Heart right ventricle (tissue), 16 donors: ENCODE measurements at places on chromosomes 6 and 20. TPM values are rescaled to one million over a fixed set of nuclear protein-coding genes. Genes with fewer than 3 reads are reported as not detected.

- no peak overlapping the region for H3K4me3 ChIP-seq
- H3K27ac ChIP-seq, result no peak overlapping the region
- H3K36me3 ChIP-seq, result no peaks in the 10 kb centered on the region
- no peak for DNase-seq
- no peaks in the 10 kb centered on the region for H3K4me1 ChIP-seq
Measured at GRCh38 chr6:79861023-79861422, 86.3 kb downstream of the ELOVL4 start.

The SPINT3 gene
- total RNA-seq, result not detected

DNA sequence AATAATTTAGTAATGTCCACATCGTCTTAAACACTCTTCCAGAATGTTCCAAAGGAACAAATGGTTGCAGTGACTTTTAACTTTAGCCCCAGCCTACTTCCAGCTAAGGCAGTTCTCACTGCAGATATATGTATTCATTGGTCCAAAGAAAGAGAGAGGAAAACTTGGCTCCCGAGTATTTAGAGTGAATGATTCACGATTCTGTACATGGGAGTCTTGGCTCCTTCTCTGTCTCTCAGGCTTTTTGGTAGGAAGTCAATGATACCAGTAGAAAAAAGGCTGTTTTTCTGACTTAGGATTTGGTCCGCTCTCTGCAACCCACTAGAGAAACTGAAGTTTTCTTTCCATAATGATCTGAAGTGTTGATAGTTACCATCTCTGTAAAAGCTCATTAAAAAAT, 38.6 kb downstream of the E2F3 start:
- no peak overlapping the region for H3K27ac ChIP-seq
- DNase-seq, result no peak
- H3K36me3 ChIP-seq, result no peaks in the 10 kb centered on the region
- H3K27me3 ChIP-seq, result no peaks in the 10 kb centered on the region
- peaks cover 16% of the 10 kb centered on the region for H3K4me1 ChIP-seq

DNA sequence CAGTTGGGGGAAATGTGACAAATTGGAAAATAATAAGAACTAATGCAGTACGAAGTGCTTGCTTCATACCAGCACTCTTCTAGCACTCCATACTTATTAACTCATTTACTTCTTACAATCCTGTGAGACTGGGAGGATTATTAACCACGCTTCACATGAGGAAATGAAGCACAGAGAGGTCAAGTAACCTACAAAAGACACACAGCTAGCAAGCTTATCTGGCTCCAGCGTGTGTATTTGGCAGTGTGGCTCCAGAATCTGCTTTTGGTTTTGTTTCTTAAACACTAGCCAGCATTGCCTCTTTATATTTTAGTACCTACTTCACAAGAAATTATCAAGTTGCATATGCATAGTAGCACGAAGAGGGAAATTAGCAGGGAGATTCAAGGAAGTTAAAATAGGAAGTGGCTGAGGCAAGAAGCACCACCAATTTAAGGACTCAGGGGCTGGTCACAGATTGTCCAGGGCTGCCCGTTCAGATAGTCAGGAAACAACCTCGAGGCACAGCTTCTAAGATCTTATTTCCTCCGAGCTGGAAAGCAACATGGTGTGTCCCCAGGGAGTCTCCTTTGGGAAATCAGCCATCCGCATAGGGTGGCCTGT, 302.7 kb upstream of the PRDM1 start:
- H3K4me1 ChIP-seq, result no peaks in the 10 kb centered on the region
- no peak overlapping the region for H3K27ac ChIP-seq

DNA sequence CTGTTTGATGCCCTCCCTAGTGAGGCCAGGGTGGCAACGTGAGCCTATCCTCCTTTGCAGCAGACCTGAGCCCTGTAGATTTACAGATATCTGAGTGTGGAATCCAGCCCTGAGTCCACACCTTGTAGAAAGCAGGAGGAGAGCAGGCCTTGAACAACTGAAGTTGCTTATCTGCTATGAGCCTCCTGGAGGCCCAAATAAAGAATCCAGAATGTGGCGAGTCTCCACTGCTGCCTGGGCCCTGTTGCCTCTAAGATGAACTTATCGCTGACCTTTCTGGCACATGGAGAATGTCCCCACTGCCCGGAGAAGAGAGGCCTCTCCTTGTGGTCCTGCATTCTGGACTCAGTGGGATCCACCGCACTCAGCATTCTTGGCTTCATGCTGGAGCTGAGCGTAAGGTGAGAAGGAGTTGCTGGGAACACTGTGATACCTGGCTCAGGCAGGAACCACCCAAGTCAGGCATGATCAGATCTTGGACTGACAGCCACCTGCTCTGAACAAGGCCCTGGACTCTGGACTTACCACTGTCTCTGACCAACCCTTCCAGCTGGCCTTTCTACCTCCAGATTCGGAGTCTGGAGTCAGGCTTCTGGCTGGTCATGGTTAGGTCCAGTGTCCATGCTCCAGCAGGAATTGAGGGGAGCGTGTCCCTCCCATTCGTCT, 5.8 kb upstream of the MANBAL start:
- peaks cover 6% of the 10 kb centered on the region for H3K27me3 ChIP-seq
- no peak overlapping the region for H3K27ac ChIP-seq
- H3K36me3 ChIP-seq, result no peaks in the 10 kb centered on the region
- peaks cover under 1% of the 10 kb centered on the region for H3K4me1 ChIP-seq
- H3K4me3 ChIP-seq, result no peak overlapping the region

DNA sequence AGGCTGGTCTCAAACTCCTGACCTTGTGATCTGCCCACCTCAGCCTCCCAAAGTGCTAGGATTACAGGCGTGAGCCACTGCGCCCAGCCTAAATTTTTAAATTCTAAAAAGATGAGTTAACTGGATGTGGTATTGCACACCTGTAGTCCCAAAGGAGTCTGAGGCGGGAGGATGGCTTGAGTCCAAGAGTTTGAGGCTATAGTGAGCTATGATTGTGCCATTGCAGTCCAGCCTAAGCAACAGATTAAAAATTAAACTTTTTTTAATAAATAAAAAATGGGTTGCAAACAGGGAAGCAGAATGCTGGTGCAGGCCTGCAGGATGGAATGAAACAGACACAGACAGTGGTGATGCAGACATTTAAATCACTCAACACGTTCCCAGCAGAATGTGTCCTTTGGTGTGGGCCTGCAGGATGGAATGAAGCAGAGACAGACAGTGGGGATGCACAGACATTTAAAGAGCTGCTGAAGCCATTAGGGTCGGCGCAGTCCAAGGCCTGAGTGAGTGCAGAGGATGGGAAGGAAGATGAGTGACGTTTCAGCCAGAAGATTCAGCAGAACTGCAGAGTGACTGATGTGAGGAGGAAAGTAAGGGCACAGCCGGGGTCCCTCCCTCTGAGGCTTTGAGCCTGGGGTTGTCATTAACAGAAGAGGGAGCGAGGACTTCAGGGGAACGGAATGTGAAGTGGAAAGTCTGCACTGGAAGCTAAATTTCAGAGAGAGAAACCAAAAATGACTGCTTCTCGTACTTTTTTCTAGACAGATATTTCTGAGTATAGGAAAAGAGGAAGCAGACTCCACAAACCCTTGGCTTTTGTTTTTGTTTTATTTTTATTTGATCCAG, 117.5 kb downstream of the RIN2 start:
- H3K4me1 ChIP-seq, result peaks cover 31% of the 10 kb centered on the region
- no peaks in the 10 kb centered on the region for H3K27me3 ChIP-seq
- peaks cover 32% of the 10 kb centered on the region for H3K36me3 ChIP-seq
- no peak overlapping the region for H3K4me3 ChIP-seq

GRCh38 chr6:1724616-1725015, 114.9 kb downstream of the FOXC1 start:
- DNase-seq, result peak; percentile 64
- H3K27ac ChIP-seq, result peak overlapping the region; percentile 39
- H3K27me3 ChIP-seq, result no peaks in the 10 kb centered on the region
- no peak overlapping the region for H3K4me3 ChIP-seq

The NR2E1 gene
- total RNA-seq, result not detected

GRCh38 chr6:152146385-152146784, 338.9 kb downstream of the ESR1 start:
- no peak overlapping the region for H3K4me3 ChIP-seq
- H3K27ac ChIP-seq, result peak overlapping the region; percentile 6
- H3K27me3 ChIP-seq, result no peaks in the 10 kb centered on the region
- H3K36me3 ChIP-seq, result peaks cover 100% of the 10 kb centered on the region
- peaks cover 10% of the 10 kb centered on the region for H3K4me1 ChIP-seq

DNA sequence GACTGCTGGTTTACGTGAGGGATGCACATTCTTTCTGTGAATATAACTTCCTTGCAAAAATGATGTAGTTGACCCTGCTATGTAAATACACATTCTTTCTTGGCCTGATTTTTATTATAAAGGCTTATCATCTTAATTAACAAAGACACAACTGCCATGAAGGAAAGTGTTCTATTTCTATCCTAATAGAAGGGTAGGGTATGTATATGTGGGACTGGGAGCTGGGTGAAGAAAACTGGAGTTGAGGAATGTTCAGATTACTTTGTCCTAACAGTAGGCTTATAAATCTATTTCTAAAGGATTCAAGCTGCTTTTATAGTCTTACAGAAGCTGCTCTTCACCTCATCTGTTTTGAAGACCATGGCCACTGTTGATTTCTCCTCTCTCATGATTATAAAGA, 76.5 kb upstream of the RGS17 start:
- H3K4me1 ChIP-seq, result no peaks in the 10 kb centered on the region
- no peak overlapping the region for H3K4me3 ChIP-seq
- no peaks in the 10 kb centered on the region for H3K36me3 ChIP-seq
- H3K27me3 ChIP-seq, result no peaks in the 10 kb centered on the region
- no peak overlapping the region for H3K27ac ChIP-seq

DNA sequence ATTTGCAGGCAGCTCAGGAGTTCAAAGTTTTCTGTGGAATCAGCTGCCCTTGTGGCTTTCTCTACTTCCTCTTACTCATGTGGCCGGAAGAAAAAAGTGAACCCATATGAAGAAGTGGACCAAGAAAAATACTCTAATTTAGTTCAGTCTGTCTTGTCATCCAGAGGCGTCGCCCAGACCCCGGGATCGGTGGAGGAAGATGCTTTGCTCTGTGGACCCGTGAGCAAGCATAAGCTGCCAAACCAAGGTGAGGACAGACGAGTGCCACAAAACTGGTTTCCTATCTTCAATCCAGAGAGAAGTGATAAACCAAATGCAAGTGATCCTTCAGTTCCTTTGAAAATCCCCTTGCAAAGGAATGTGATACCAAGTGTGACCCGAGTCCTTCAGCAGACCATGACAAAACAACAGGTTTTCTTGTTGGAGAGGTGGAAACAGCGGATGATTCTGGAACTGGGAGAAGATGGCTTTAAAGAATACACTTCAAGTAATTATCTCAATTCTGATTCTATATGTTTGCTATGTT, 1.1 kb downstream of the MGME1 start:
- no peaks in the 10 kb centered on the region for H3K36me3 ChIP-seq
- H3K27ac ChIP-seq, result peak overlapping the region; percentile 99
- DNase-seq, result no peak
- H3K4me3 ChIP-seq, result peak overlapping the region; percentile 95

- no peaks in the 10 kb centered on the region for H3K36me3 ChIP-seq
Measured at GRCh38 chr6:133257545-133258105, 16.5 kb downstream of the EYA4 start.

DNA sequence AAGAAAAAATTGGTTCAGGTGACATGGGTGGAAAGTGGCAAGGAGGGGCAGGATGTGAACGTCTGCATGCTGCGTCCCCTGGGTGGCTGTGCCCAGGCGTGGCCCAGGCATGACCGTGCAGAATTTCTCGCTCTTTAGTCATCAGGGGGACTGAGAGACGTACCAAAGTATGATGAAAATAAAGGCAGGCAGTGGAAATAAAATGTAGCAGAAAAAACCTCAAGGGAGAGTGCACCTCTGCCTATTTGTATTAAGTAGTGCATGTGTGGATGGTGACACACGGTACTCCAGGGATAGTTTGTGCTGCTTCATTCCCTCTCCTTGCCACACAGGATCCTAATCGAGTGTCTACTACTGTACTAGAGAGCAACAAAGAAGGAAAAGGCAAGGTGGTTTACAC, 81.1 kb downstream of the ATP9A start:
- H3K27ac ChIP-seq, result no peak overlapping the region
- no peak for DNase-seq
- H3K4me3 ChIP-seq, result no peak overlapping the region

The OR2B6 gene
- total RNA-seq, result not detected

The SLPI gene
- total RNA-seq, result not detected

The GNAS-AS1 gene
- 0.23 TPM for total RNA-seq

- no peak overlapping the region for H3K27ac ChIP-seq
- DNase-seq, result no peak
- no peak overlapping the region for H3K4me3 ChIP-seq
- no peaks in the 10 kb centered on the region for H3K36me3 ChIP-seq
Measured at GRCh38 chr6:16535564-16535963, 225.7 kb downstream of the ATXN1 start.

- DNase-seq, result no peak
- H3K4me3 ChIP-seq, result no peak overlapping the region
- no peaks in the 10 kb centered on the region for H3K4me1 ChIP-seq
- no peak overlapping the region for H3K27ac ChIP-seq
- H3K27me3 ChIP-seq, result no peaks in the 10 kb centered on the region
Measured at GRCh38 chr6:37636116-37636515, 61.6 kb downstream of the MDGA1 start.
